ENCODE measurements at places on chromosomes 3 and 15. TPM values are rescaled to one million over a fixed set of nuclear protein-coding genes. Genes with fewer than 3 reads are reported as not detected.

Gene AMT
- total RNA-seq, result 0.22 TPM

DNA sequence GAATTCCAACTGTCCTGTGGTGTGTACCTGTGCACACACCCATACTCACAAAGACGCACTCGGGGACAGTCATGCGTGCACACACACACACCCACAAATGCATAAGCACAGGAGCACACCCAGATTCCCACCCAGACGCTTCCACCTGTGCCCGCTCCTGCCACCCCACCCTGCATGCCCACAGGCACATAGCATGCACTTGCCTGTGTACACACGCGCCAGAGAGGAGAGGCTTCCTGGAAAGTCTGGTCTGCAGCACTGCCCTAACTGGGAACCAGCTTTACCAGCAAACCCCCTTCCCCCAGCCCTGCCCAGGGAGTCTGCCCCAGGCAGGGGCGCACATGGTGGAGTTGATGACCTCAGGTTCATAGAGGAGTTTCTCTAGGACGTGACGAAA lies 246.2 kb downstream of the UACA start:
- no peak for DNase-seq

DNA sequence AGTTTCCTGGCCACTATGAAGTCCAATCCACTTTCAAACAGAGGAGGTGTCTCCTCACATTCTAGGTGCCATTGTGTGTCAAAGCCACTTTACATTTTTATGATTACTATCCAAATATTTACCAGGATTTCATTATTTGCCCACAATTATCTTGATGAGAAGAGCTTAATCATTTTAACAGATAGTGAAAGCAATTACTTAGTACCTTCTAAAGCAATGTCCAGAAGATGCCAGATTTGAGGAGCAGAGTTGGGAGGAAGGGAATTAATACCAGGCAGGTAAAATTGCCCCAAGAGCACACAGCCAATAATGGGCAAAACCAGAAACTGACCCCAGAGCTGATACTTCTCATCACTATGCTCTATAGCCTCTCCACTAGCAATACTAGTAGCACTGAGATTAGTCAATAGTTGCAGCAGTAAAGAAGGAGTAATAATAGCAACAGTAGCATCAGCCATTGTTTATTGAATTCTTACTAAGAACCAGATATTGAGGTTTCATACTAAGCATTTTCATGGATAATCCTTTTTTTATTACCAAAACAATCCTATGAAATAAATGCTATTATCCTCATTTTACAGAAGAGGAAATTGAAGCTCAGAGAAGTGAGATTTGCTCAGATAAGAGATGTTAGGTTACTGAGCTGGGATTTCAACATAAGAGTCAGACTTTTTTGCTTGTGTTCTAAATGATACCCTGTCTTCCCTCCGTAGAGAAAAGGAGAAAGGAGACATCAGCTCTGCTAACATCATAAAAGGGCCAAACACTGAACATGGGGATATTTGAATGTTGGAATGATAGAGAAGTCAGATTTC lies 509.3 kb upstream of the CFAP20DC start:
- no peak for DNase-seq

Gene ZNF385D
- 1.8 TPM for total RNA-seq

GRCh38 chr3:147925272-147925671 lies 516.1 kb downstream of the ZIC1 start:
- peak; percentile 64 for DNase-seq

Gene SEMA4B
- 11.1 TPM for total RNA-seq

- no peak for DNase-seq
These were observed 7.3 kb downstream of the GMNC start for GRCh38 chr3:190855151-190855550.

DNA sequence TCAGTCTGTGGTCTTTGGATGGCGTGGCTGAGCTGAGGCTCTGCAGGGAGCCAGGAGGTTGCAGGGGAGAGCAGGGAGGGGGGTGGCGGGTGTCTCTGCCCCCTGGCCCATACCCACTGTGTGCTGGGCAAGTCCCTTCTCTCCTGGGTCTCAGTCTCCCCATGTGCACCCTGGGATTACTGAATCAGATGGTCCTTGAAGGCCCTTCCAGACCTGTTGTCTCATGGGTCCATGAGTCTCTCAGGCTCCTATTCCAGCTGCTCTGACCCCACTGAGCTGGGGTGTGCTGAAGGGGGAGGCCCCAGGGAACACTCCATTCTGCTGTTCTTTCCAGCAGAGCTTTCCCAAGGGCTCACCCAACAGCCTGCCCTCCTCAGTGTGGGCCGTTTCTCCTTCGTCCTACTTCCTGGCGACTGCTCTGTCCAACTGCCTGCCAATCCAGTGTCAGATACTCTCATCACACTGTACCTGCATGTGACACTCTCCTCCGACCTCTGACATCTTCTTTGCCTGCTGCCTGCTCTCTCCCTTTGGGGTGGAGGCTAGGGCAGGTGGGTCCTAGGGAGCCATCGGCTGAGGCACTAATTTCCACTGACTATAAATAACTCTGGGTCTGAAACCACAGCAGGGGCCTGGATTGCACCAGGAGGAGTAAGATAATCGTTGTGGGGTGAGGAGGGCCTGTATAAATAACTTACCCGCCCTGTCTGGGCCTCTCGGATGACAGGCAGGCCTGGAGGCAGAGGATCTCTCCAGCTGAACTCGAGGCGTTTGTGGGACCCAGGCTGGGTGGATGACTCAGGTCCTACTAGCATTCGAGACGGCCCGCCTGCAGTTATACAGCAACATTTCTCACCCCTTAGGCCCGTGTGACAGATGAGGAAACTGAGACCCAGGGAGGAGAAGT lies 67.1 kb downstream of the ATP2B2 start:
- no peak for DNase-seq

Gene P2RY13
- not detected for total RNA-seq

Gene PLD1
- total RNA-seq, result 62.1 TPM

DNA sequence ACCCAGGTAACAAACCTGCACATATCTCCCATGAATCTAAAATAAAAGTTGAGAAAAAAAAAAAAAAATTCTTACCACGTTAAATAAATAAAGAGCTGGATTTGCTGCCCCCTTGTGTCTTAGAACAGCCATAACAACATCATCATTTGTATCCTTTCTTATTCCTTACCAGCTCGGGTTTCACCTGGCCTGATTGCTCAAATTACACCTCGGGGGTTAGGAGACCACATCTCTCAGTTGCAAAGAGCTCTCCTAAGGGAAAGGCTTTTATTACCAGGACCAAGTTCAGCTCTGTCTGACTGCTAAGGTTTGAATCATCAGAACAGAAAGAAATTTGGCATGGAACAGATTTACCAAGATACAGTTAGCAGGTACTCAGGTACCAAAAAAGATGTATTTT lies 25.8 kb upstream of the RPL39L start:
- peak; percentile 70 for DNase-seq

GRCh38 chr3:64084640-64085039 lies 61.3 kb upstream of the PSMD6 start:
- DNase-seq, result peak; percentile 51
